ENCODE measurements at places on chromosomes 4 and X.

DNA sequence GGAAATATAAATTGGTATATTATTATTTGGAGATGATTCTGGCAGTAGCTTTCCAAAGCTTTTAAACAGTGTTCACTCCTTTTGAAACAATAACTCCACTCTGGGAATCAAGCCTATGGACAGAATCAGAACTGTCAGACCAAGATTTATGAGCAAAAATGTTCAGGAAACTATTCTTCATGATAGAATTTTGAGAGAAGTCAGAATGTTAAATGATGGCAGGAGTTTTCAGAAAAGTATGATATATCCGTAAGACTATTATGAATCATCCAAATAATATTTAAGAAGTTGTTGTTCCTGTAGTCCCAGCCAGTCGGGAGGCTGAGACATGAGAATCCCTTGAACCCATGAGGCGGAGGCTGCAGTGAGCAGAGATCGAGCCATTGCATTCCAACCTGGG lies 50.5 kb upstream of the ADGRG2 start:
- no peak for DNase-seq

DNA sequence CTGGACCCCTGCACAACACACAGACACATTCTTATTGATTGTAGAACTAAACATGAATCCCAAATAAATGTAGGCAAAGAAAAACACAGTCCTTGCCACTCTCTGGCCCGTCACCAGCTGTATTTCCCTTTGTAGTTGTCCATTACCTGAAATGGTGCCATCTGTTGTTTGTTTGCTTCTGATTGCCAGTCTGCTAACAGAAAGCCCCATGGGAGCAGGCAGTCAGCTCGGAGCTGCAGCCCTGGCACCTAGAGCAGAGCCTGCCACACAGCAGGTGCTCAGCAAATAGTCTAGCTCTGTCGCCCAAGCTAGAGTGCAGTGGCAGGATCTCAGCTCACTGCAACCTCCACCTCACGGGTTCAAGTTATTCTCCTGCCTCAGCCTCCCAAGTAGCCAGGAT lies 28.9 kb downstream of the CPLX1 start:
- DNase-seq, result no peak

- DNase-seq, result no peak
Observed at GRCh38 chrX:17519358-17519757, 144.4 kb downstream of the NHS start.

- DNase-seq, result peak; percentile 18
Observed at GRCh38 chr4:177367336-177367735, 57.7 kb downstream of the NEIL3 start.

GRCh38 chr4:159312236-159312635 lies 209.4 kb downstream of the RAPGEF2 start:
- DNase-seq, result no peak

GRCh38 chr4:13558881-13559280 lies 14.6 kb upstream of the NKX3-2 start:
- DNase-seq, result no peak

GRCh38 chr4:53349091-53349491 lies 16.8 kb downstream of the SCFD2 start:
- DNase-seq, result no peak
